ENCODE measurements at places on chromosomes 2 and 18.

- peak; percentile 85 for DNase-seq
These were observed 475.1 kb downstream of the TNS1 start for GRCh38 chr2:217527590-217528202.

- DNase-seq, result no peak
These were observed 69.8 kb downstream of the CTIF start for GRCh38 chr18:48608581-48608980.

- peak; percentile 16 for DNase-seq
These were observed 138.2 kb downstream of the SH3RF3 start for GRCh38 chr2:109266998-109267854.

DNA sequence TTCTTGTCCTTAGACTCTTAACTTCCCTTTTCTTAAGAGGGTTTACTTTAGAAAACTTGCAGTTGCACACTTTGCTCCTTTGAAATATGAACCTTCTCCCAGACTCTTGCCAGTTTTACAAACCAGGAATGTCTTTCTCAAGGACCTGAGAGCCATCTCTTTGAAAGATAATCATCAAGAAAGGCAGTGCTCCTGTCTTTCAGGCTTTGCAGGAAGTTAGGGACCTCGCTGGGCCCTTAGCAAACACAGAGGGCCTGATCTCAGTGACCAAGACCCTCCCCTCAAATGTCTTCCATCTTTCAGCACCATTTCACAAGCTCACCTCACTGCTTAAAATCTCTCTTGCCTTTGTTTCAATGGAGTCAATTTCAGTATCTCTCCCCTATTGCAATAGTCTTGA, 32.0 kb upstream of the NYAP2 start:
- DNase-seq, result no peak

DNA sequence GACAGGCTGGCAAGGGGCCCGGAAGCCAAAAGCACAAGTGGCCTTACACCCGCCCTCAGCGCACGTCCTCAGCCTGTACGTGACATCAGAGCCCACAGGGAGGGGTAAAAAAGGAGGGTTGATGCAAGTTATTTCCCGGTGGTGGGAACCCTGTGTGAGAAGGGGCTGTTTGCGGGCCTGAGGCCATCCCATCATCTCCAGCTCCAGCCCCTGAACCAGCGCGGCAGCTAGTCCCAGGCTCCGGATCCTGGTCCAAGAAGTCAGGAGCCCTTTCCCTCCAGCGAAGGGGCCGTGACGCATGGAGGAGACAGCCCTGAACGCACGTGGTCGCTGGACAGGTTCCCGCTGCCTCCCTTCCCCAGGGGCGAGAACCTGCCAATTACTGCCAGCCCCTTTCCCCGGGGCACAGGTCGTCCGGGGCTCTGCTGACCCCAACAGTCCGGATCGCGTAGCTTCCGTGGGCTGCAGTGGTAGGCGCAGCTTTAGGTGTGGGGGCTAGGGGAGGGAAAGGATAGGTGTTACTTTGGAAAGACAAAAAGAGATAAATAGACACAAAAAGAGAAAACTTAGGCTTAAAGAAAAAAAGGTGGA, 1.3 kb upstream of the LRP2 start:
- DNase-seq, result no peak

DNA sequence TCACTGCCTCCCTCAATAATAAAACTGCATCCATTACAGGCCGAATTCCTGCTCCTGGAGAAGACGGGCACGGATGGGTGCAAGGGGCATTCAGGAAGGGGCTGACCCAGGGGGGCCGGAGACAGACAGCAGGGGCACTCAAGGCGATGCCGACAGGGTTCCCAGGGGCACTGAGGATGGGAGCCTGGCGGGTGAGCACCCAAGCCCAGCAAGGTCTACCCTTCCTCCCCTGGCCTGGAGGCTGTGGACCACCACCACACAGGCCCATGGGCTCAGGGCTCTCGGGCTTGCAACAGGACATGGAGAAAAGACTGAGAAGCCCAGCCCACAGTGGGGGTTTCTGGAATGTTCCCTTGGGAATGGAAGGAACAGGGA, 104.7 kb upstream of the ODC1 start:
- DNase-seq, result no peak

DNA sequence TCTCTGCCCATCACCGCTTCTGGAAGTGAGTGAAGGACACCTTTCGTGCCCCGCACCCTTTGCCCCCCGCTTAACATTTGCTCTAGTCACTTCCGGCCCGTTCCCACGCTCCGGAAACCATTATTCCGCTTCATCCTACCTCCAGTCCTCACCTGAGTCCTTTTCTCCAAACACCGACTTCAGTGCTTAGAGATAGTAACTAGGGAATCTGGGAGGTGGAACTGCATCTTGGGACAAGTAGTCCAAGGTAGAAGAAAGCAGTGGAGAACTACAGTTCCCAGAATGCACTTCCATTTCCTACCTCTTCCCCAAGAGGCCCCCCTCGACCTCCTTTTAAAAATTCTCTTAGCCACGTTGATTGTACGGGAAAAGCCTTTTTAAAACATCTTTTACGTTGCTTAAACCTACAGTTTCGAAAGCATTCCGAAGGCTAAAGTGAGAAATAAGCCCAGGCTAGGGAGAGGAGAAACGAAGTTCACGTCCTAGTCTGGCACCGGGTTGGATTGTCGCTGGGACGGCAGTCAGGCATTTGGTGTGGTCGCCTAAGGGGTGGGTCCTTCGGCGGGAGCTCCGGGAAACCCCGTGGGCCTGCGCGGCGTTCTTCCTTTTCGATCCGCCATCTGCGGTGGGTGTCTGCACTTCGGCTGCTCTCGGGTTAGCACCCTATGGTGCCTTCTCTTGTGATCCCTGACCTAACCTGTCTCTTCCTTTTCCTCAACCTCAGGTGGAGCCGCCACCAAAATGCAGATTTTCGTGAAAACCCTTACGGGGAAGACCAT, at the start of the genes CLHC1 and RPS27A:
Gene CLHC1, minus strand, starts transcription at position 210 of the 779 bp plus-strand sequence. CDS start 9,882 bp downstream, outside the sequence.
Gene RPS27A, plus strand, starts transcription at position 605 of the 779 bp plus-strand sequence. Its CDS starts 137 bp downstream, at position 742.
- DNase-seq, result peak; percentile 94

DNA sequence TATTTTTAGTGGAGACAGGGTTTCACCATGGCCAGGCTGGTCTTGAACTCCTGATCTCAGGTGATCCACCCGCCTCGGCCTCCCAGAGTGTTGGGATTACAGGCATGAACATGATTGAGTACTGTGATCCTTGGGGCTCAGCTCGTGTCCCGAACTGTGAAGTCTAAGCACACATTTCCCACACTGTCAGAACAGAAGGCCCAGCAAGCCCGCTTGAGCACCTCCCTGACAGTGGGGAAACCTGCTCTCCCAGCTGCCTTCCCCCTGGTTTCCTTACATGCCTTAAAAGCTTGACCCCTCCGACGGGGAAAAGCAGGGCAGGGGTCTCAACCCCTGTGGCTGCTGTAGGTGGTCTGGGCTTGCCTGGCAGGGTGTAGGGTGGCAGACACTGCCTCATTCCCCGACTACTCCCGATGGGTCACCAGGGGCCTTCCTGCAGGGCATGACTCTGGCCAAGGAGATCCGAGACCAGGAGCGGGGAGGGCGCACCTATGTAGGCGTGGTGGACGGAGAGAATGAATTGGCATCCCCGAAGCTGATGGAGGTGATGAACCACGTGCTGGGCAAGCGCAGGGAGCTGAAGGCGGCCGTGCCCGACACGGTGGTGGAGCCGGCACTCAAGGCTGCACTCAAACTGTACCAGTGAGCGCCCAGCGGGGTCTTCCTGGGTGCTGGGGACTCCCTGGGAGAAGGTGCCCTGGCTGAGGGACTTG, 10.1 kb downstream of the VIL1 start:
- DNase-seq, result no peak

- peak; percentile 68 for DNase-seq
These were observed 1.1 kb upstream of the DPP4 start for GRCh38 chr2:162074928-162075688.

DNA sequence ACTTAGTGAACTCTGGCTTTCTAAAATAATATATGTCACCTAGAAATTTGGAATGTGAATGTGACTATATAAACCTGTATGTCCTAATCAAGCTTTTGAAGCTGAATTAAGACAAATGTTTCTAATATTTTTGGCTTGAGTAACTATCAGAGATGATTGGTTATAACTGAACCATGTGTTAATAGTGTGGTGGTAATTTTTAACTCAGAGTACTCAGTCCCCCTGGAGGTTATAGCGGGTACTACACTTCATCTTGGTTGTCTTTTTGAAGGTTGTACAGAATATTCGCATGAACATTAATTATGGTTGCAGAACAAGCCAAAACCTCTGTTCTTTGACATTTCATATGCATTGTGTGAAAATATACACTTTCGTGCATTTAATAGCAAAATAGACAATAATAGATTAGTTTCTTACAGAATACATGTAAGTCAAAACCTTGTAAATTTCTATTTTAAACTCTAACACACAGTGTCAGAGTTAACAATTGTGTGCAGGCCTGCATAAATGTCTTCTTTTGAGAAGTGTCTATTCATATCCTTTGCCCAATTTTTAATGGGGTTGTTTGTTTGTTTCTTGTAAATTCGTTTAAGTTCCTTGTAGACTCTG, 86.0 kb downstream of the OSBPL6 start:
- peak; percentile 62 for DNase-seq

DNA sequence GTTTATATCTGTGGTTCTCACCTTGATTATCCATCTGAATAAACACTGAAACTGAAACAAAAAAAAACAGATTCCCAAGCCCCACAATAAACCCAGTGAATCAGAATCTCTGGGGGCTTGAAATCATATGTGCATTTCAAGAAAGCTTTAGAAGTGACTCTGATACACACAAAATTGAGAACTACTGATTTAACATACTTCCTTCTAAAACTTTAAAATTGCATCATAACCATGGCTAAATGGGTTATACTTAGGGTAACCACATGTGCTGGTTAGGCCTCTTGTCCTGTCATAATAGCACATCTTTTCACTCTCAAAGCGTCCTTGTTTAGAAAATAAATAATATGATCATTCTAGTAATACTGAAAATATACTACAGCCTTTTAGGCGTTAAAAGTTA, 100.9 kb downstream of the ATAD2B start:
- no peak for DNase-seq

- peak; percentile 92 for DNase-seq
These were observed at the start of the genes COA5 and UNC50 for GRCh38 chr2:98608116-98608961. Gene COA5 (minus strand): TSS chr2:98608512. CDS start chr2:98608405, 107 bp downstream. Gene UNC50 (plus strand): TSS chr2:98608589. CDS start chr2:98609760, 1,171 bp downstream.

DNA sequence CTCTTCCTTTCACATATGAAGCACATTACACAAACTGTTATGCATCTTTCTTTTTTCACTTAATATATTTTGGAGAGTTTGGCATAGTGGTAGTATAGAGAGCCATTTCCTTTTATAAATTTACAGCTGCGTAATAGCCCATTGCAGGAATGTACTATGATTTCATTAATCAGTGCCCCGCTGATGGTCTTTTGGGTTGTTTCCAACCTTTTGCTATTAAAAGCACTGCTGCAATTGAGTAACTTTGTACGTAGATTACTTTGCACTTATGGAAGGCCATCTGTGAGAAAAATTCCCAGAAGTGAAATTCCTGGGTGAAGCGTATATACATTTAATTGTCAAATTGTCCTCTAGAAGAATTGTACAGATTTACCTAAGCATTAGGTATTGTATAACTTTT, 565.3 kb upstream of the ZNF804A start:
- peak; percentile 18 for DNase-seq
